ENCODE measurements at places on chromosomes 1 and 21.

GRCh38 chr1:234163267-234163919, 209.9 kb upstream of the COA6 start:
- DNase-seq, result no peak

DNA sequence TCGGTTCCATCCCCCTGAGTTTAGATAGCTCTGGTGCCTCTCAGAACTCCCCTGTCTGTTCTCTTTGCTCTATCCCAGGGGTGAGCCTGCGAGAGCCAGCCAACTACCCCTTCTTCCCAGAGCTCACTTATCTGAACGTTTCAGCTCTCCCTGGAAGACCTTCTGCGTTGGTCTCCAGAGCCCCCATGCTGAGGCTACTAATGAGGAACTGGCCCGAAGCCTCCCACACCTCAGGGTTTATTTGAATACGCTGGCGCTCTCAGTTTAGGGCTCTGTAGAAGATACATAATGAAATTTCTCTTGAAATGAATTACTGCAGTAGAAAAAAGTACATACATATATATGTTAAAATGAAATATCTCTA, 43.5 kb downstream of the TCEANC2 start:
- DNase-seq, result no peak

DNA sequence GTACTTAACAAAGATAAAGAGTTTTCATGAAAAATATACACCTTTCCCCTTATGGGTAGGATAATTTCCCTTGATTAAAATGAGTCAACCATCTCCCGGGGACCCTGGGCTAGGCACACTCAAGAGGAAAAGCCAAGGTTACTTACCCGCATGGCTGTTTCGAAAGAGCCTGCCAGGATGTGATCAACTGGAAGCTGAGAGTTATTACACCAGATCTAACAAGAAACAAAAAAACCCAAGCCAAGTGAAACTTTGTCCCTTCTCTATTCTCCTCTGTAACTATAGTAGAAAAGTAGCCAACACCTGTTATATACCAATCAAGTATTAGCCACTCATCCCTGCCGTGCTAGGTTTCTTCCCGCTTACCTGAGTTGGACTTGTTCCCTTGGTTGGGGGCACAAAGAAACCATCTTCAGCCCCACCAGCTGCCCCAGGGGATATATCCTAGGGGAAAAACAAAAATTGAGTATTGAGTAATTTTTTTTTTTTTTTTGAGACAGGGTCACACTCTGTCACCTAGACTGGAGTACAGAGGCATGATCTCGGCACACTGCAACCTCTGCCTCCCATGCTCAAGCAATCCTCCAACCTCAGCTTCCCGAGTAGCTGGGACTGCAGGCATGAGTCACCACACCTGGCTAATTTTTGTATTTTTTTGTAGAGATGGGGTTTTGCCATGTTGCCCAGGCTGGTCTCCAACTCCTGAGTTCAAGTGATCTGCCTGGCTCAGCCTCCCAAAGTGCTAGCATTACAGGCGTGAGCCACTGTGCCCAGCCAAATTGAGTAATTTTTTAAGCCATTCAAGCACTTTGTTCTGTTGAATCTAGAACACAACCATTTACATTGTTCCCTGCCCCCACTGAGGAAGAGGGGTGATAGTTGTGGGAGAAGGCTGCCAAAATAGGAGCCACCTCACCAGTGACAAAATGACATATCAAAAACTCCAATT, 8.4 kb upstream of the PEX19 start:
- no peak for DNase-seq

- no peak for DNase-seq
These were observed 77.5 kb upstream of the PLD5 start for GRCh38 chr1:242602001-242602400.

DNA sequence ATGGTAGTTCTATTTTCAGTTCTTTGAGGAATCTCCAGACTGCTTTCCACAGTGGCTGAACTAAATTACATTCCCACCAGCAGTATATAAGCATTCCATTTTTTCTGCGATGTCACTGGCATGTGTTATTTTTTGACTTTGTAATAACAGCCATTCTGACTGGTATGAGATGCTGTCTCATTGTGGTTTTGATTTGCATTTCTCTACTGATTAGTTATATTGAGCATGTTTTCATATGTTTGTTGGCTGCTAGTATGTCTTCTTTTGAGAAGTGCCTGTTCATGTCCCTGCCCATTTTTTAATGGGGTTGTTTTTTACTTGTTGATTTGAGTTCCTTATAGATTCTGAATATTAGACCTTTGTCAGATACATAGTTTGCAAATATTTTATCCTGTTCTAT, 87.9 kb downstream of the RPS6KC1 start:
- no peak for DNase-seq

GRCh38 chr21:15809818-15810217, 80.0 kb downstream of the USP25 start:
- DNase-seq, result no peak

DNA sequence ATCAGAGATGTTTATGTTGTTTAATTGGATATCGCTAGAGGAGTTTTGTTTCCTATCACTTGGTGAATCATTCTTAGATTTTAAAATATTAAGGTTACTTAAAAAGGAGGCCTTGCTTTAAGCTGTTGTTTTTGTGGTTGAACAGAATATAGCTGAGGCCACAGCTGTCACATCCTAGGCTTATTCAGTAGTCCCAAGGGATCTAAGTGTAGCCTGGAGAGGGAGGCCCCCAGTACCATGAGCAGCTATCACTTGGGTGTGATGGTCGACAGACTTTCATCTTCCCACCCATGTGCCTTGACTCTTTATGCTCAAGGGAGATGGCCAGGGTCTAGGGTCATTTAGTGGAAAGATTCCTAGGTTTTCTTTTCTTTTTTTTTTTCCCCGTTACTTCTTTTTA, 278.7 kb downstream of the HHAT start:
- no peak for DNase-seq

DNA sequence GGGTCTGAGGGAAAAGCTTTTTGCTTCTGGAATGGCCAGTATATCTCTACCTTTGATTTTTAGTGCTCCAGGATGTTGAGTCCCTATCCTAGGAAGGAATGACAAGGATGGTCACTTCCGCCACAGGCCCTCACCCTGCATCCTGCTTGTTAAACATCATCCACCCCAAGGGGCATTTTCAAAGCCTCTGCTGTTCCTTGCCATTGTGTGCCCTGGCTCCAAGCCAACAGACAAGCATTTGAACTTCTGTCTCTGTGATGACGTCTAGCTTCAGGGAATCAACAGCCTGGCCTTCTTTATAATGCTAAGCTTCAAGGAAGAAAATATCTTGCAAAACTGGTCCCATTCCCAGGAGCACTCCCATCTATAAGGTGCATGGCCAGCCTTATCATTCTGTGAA, 12.3 kb upstream of the JAM2 start:
- DNase-seq, result no peak

DNA sequence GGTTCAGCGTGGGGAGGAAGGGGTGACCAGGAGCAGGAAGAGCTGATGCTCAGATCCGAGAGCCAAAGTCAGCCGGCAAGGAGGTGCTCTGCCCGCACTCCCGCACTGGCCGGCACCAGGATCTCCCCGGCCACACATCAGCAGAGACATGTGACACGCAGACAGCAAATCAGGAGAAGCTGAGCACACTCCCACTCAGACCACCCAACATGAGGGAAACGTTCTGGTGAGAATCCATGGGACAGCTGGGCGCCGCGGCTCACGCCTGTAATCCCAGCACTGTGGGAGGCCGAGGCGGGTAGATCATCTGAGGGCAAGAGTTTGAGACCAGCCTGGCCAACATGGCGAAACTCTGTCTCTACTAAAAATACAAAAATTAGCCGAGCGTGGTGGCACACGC, 18.6 kb upstream of the PTTG1IP start:
- DNase-seq, result no peak

DNA sequence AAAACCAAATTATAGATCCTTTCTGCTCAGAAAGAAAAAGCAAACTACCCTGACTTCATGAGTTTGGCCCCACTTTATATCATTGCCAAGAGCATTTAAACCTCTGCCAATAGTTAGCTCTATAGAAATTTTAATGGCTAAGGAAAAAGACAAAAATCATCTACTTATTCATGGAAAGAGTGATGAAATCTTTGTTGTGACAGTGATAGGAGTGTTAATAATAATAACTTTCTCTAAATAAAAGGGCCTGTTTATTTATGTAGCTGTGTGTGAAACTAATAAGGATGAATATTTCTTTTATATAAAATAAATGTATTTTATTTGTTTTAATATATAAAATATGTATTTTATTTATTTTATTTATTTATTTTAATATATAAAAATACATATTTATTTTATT, 6.4 kb downstream of the CHODL start:
- DNase-seq, result no peak

GRCh38 chr1:22889213-22889827, 83.3 kb downstream of the LACTBL1 start:
- no peak for DNase-seq
